Activated naive CD4-positive, alpha-beta T cell treated with anti-CD3 and anti-CD28 coated beads, Interleukin-2, amount 50 U/mL, for 72 hours (primary cell): ENCODE measurements at places on chromosomes 4 and X.

GRCh38 chr4:2263926-2264321 is 2.0 kb upstream of the MXD4 start:
- DNase-seq = no peak

GRCh38 chrX:38142610-38143009 is 78.1 kb downstream of the SRPX start:
- no peak for DNase-seq

DNA sequence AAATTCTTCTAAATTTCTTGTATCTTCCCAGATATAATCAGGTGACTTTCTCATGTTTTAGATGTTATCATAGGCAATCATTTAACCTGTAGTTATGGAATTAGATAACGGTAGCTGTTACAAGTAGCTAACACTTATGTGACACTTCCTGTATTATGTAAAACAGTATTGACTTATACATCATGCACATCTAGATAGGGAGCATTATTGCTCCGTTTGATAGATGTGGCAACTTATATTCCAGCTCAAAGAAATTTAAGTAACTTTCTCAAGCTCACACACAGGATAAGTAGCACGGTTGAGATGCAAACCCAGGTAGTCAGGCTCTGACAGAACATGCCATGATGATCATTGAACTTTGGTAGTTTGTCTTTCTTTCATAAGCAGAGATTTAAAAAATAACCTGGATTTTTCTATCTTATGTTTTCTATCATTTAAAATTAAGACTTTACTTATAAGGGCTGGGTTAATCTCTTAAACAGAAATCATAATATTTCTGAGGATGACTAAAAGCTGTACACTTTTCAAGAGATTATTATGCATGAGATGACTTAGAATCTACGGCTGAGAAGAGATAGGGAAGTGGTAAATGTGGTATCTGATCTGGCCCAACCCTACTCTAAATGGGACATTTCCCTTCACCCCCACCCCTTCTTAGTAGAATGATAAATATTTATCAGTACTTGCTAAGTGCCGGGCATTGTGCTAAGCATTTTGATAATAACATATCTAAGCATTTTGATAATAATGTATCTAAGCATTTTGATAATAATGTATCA is 69.1 kb upstream of the HPGD start:
- DNase-seq = no peak

GRCh38 chrX:25015486-25016360 is at the start of gene ARX:
Gene ARX (minus strand): TSS chrX:25015965. CDS start chrX:25015737, 228 bp downstream.
- DNase-seq = no peak

- no peak for DNase-seq
These were observed 95.8 kb upstream of the NAP1L5 start for GRCh38 chr4:88793475-88793874.

DNA sequence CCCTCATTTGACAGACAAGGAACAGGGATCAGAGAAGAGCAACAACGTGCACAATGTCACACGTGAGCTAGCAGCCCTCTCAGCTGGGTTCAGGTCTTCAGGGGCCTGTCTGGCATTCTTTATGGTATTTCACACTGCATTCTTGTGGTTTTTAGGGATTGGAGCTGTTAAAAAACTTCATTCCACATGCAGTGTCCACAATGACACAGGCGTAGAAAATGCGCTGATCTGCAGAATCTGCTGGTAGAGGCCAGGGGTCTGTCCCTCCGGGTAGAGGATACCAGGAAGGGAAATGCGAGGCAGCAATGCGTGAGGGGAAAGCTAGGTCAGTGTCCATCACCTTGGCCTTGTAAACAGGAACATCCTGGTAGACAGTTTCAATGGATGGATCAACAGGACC is 36.6 kb downstream of the MAP7D3 start:
- no peak for DNase-seq
